ENCODE measurements at places on chromosomes 12 and 14.
A peak's percentile ranks its signal among the peaks of the same experiment; 100 is the strongest.

GRCh38 chr14:66041582-66041981, 444.6 kb upstream of the CCDC196 start:
- peak; percentile 87 for DNase-seq

- no peak for DNase-seq
Observed at GRCh38 chr14:87411370-87411769, 581.6 kb downstream of the GALC start.

GRCh38 chr12:29544428-29545101, 47.1 kb upstream of the OVCH1 start:
- no peak for DNase-seq

DNA sequence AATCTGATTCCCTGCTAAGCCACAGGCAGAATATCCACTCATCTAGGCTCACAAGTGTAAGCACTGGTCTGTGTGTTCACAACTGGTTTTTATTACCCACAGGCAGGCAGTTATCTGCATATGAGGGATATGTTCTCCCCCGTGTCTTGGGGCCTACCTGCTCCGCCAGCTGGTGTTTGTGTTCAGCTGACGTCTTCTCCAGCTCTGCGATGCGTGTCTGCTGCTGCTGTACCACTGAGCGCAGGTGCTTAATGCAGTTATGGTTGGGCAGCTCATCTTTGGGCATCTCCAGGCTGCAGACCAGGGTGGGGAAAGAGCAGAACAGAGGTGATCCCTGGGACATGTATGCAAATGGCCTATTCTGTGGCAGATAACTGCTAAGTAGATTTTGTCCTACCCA, 13.7 kb downstream of the RNF41 start:
- no peak for DNase-seq

- DNase-seq, result no peak
Observed at GRCh38 chr14:54207476-54208462, 189.0 kb upstream of the CDKN3 start.

GRCh38 chr12:125287155-125287847, 222.1 kb downstream of the AACS start:
- DNase-seq, result no peak

DNA sequence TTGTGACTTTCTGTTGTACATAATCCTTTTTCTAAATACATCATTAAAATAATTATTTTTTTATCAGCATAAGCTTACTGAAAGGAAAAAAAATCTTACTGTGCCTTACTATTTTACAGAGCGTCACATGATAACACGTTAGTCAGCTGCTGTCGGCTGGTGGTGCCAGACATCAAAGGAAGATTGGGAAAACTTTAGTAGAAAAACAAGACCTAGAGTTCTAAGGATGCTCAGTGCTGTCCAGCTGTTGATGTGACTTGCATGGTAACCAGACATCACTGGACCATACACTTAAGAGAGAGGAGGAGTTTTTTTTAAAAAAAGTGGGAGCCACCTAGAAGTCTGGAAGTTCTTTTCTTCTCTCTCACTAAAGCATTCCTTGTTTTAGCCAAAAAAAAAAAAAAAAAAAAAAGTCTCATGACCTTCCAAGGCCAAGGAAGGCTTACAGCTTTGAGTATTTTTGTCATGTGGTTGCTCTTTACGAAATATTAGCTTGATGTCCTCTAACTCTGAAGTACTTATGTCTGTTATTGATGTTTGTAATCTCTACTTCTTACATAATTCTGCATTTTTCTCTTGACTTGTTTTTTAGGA, 4.5 kb downstream of the RASSF8 start:
- DNase-seq, result no peak

Measured in NCI-H345 (cell line).